ENCODE measurements at places on chromosomes 4 and X. TPM values are rescaled to one million over a fixed set of nuclear protein-coding genes. Genes with fewer than 3 reads are reported as not detected.

DNA sequence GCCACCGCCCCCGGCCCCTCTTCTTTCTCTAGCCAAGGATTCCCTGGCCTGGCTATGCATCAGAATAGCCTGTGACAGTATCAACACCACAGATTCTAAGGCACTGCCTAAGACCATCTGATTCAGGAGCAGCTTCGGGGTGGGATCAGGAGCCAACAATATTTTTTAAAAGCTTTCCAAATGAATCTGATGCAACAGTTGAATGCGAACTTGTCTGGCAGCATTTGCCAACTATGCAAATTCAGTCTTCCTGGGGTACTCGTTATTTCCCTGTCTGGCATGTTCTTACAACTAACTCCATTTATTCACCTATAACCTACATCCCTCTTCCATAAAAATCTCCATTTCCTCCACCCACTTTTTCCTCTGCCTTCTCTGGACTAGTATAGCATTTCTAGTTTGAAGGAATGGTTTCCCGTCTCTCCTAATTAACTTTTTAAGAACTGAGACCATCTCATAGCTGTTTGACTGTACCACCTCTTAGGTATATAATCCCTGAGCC is 36.2 kb upstream of the UGDH start:
- DNase-seq: peak; percentile 21

DNA sequence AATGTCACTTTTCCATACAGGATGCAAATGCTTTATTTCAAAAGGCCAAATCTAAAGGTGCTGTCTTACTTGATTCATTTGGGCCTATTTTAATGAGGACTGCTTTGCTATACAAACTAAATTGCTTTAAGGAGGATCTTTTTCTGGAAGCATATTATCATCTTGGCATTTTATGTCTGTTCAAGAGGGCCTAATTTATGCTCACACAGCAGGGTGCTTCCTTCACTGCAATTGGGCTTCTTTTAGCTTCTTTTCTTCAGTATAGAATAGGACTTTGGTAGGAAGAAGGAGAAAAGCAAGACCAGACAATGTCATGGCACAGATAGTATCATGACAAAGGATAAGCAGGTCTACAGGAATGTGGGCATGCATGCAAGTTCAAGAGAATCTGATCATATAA is 222.4 kb upstream of the ANKRD50 start:
- DNase-seq: no peak

DNA sequence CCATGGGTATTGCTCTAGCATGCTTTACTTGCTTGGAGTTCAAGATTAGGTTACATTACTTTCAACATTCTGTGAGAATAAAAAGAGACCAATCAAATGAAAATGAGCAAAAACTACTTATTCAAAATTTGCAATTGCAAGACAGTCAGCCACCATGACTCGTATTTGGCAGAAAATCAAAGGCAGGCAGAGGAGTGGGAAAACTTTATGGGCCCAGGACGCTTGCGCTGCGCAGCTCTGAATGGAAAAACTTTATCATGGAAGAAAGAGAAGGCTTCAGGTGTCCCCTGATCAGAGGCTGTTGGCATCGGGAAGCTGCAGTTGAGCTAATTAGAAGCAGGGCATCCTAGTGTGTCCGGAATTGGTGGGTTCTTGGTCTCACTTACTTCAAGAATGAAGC is 250.6 kb downstream of the USP46 start:
- DNase-seq: no peak

DNA sequence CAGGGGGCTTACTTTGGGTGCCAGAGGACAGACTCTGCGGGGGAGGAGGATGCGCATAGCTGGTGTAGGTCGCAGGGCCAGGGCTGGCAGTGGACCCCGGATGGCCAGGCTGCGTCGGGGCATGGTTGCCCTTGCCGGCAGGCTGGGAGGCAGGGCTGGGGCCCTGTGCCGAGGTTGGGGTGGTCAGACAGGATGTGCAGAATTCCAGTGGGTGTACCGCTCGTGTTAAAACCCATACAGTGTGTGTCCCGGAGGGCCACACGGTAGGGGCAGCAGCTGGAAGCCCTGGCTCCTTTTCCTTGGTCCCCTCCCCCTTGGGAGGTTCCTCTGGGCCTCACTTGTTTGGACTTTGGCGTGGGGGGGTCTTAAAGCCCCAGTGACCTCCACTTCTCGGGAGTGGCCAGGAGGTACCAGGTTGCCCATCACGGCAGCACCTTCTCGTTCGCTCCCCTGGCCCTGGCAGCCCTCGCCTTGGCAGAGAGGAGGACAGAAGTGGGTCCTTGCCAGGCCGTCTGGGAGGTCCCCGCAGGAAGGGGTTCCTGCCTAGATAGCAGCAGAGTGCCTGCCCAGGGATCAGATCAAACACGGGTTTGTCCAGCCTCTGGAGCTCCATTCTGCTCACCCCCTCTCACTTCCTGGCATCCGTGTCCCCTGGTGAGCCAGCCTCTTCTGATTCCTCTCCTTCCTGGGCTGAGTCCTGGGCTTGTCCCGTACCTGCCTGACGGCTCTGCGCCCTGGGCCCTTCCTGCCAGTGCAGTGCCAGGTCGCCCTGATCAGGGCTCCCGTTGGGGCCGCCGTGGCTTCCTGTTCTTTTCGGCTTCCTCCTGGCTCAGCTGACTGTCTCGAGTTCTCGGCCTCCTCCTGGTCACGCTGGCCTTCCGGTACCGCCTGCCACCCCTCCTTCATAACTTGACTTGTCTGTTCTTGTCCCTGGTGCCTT is 56.7 kb upstream of the HGFAC start:
- no peak for DNase-seq

GRCh38 chrX:153769865-153770600 is 6.0 kb downstream of the PLXNB3 start:
- no peak for DNase-seq

DNA sequence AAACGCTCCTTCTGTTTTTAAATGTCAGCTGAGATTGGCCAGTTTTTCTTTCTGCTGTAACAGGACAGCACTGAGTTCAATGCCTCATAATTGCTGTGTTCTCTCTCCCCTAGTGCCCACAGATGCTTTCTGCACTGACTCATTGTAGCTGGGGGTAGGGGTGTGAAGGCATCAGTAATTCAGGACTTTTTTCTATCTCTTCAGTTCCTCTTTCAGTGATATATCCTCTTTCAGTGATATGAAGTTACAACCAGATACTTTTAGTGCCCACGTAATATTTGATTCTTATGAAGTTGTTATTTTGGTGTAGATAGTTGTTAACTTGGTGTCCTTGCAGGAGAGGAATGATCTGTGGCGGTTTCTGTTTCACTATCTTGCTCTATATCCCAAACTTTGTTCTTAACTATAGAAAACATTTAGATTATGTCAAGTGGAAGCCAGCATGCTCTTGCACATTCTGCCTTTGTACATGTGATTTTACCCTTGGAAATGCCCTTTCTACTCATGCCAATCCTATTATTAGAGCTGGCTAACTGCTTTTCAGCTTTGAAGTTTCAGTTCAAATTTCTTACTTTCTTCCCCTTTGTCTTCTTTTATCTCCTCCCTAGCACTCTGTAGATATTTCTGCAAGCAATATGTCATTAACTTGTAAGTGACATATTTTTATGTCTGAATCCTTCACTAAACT is 1258.4 kb downstream of the FAM133A start:
- no peak for DNase-seq

DNA sequence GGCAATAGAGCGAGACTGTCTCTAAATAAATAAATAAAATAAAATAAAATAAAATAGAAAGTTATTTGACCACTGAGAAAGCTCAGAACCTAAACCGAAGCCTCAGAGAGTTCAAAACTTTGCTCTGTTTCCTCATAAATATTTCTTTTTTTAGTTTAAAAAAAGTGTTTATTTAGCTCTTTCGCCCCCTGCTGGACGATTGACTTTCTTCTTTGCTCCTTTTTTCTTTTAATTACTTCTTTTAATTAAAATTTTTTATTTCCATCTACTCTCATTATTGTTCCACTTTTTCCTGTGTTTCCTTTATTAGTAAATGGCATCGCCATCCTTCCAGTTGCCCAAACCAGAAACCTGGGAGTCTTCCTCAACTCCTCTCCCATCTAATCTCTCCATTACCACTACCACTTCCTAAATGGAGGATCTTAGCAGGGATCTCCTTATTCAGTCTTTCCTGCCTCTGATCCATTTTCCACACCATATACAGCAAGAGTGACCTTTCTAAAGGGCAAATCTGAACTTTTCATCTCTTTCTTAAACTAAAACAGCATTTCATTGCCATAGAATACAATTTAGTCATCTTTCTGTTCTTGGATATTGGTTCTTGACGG is 728 bp upstream of the IL13RA2 start:
- no peak for DNase-seq

GRCh38 chrX:120741452-120741851 is 111.6 kb upstream of the C1GALT1C1 start:
- DNase-seq: no peak

- DNase-seq: no peak
Observed at GRCh38 chr4:36004204-36004851, 240.0 kb downstream of the ARAP2 start.

DNA sequence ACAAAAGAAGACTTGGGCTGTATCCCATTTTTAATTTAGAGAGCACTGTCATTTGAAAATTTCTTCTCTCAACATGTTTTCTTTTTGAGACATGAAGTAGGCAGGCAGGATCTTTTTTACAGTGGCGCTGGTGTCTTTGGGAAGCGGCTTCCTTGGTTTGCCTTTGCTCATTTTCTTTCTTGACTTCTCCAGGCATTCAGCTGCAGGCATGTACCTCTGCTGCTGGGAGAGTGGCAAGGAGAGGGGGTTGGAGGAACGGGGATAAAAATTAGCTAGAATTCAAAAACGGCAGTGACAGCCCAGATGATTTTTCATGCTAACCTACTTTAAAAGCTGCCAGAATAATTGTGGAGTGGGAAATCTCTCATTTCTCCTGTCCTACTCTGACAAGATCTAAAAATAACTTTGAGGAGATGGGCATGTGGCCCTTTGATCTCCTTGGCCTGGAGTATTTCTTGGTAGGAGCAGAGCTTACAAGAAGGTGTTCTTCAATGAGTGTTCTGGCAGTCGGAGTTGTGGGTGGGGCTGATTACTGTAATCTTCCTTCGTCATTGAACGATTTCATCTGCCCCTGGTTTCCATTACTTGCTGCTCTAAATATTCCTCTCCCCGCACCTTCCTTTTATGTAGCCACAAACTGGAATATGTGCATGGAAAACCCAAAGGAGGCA is 54.8 kb downstream of the TBL1X start:
- no peak for DNase-seq

DNA sequence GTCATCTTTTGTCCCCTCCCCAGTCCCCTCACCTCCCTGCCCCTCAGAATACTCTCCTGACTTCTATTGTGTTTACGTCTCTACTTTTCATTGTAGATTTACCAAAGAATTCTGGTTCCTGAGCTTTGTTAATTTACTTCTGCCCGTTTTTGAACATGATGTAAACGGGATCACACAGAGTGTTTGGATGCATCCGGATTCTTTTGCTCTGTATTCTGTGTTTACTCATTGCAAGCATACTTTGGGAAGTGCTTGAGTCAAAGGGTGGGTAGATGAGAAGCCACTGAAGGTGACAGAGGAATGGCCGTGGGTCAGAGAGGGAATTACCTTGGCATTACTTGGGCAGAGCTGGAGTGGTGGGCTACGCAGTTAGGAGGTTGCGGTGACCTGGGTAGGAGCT is 18.0 kb downstream of the CLCN4 start:
- no peak for DNase-seq

- DNase-seq: peak; percentile 18
Observed at GRCh38 chr4:13348216-13348615, 135.9 kb downstream of the RAB28 start.

DNA sequence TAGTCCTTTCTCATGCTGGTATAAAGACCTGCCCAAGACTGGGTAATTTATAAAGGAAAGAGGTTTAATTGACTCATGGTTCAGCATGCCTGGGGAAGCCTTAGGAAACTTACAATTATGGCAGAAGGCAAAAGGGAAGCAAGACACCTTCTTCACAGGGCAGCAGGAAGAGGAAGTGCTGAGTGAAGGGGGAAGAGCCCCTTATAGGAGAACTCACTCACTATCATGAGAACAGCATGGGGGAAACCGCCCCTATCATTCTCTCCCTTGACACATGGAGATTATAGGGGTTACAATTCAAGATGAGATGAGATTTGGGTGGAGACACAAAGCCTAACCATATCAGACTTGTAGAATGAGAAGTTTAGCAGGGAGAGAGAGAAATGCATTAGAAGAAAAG is 373.3 kb upstream of the DIAPH2 start:
- DNase-seq: no peak

- no peak for DNase-seq
Observed at GRCh38 chr4:97558204-97558778, 585.0 kb downstream of the STPG2 start.

- no peak for DNase-seq
Observed at GRCh38 chr4:105956569-105956968, 61.3 kb downstream of the NPNT start.

DNA sequence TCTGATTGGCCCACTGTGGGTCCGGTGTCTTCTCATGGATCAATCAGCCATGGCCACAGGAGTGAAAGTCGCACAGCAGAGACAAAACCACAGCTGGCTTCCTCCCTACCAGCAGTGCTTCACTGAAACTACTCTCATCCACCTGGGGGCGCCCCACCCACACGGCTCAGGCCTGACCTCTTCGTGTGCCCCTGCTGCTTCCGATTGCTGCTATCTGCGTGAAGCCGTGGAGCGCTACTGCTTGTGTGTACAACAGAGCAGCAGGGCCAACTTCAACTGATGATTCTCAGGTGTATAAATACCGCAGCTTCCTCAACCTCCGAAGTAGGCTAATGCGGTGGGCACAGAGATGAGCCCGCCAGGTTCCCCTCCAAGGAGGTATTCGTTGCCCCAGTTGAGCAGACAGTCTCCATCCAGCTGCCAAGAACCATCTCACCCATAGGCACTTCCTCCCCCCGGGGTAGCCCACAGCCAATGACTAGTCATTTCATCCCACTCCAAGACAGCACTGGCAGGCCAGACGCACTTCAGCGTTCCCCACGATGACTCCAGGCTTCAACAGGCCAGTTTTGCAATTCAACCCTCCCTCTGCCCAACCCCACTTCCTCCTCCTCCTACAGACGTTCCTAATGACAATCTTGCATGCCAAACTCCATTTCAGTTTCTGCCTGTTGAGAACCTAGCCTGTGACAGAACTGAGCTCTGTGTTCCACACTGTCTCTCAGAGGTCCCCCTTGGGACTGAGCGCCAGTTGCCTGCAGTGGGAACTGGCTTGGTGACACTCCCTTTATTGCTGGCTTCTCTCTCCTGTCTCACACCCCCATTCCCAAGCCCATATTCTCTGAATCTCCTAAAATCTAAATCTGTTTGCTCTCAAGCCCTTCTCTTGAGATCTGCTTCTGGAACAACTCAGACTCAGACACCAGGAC is 41.3 kb upstream of the ATP6AP2 start:
- DNase-seq: peak; percentile 81

DNA sequence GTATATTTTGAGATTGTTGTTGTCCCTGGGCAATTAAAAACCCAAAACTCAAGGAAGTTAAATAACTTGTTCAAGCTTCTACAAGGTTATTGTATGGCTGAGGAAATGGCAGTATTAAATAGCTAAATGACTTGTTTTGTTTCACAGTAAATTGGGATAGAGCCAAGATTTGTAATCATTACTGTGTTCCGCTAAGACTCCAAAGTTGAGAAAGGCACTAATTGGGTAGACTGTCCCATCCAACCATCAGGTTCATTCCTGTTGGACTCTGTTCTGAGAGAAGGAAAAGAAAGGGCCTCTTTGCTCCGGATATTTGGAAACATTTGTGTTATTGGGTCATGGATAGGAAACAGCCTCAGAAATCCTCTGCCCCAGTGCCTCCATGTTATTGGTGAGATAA is 82.2 kb downstream of the DCLK2 start:
- no peak for DNase-seq

METTL14 gene
- 15.3 TPM for total RNA-seq

CDK16 gene
- 422 TPM for total RNA-seq

SMR3A gene
- total RNA-seq: not detected

RASL11B gene
- total RNA-seq: 50.0 TPM

FRMD7 gene
- total RNA-seq: not detected

CYP2U1 gene
- total RNA-seq: 7.0 TPM

LDB2 gene
- 7.4 TPM for total RNA-seq

BCORL1 gene
- total RNA-seq: 10.7 TPM

SPACA5 gene
- not detected for total RNA-seq

Data from cardiac muscle cell (in vitro differentiated cells and primary cell).